Type B pancreatic cell (in vitro differentiated cells): ENCODE measurements at places on chromosomes 2 and 18. TPM values are rescaled to one million over a fixed set of nuclear protein-coding genes. Genes with fewer than 3 reads are reported as not detected.

- H3K4me1 ChIP-seq = peaks cover 52% of the 10 kb centered on the region
- no peak overlapping the region for H3K27ac ChIP-seq
- no peaks in the 10 kb centered on the region for H3K36me3 ChIP-seq
- no peak overlapping the region for H3K4me3 ChIP-seq
Measured at GRCh38 chr2:96895746-96896651, 26.1 kb upstream of the SEMA4C start.

DNA sequence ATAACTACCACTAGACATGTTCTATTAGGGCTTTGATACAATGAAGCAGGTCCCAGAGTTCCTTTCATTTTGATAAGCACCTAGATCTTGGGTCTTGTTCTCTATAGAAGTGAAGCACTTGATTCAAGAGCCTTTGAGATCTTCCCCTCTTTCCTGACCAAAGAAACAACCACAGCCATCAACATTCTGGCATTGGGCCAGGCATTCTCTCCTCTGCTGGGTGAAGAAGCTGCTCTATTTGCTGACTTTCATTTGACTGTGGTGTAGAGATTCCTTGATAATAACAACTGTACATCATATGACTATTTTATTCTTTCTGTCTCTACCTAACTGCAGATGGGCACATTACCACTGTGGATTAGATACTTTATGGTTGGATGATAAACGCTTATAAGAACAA, 96.6 kb upstream of the LYPD1 start:
- no peak for DNase-seq
- no peak overlapping the region for H3K27ac ChIP-seq
- H3K27me3 ChIP-seq = peaks cover 3% of the 10 kb centered on the region
- H3K4me1 ChIP-seq = no peaks in the 10 kb centered on the region

DNA sequence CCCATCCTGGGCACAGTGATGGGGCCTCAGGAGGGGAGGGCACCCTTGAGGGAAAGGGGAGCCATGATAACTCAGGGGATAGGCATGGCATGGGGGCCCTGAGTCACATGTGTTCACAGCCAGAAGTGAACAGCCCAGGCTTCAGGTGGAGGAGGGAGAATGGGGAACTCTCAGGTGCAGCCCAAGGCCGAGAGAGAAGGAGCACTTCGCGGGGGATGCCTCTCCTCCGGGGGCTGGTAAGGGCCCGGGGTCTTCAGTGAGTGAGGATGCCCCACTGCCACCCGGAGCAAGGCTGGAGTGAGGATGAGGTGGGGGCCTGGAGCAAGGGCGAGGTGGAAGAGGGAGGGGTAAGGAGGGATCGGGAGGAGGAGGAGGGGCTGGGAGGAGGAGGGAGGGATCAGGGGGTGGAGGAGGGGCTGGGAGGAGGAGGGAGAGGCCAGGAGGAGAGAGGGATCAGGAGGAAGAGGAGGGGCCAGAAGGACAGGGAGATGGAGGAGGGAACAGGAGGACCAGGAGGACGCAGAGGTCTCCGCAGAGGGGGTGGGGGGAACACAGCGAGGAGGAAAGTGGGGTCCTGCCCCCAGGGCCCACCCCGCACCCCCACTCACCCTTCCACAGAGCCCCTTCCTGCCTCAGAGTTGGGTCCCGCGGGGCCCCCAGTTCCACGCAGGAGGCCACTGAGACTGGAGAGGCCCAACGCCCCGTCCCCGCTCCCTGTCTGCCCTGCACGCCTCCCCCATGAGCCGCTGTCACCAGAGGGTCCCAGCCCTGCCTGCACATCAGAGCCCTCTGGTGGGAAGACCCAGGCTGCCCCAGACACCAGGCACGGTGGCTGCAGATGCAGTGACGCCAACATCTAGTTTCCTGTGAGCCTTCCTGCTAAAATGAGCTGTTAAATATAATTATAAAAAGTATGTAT, 42.8 kb downstream of the RAMP1 start:
- peaks cover 11% of the 10 kb centered on the region for H3K4me1 ChIP-seq
- no peak overlapping the region for H3K4me3 ChIP-seq
- no peak overlapping the region for H3K27ac ChIP-seq
- no peaks in the 10 kb centered on the region for H3K36me3 ChIP-seq
- H3K27me3 ChIP-seq = no peaks in the 10 kb centered on the region

DNA sequence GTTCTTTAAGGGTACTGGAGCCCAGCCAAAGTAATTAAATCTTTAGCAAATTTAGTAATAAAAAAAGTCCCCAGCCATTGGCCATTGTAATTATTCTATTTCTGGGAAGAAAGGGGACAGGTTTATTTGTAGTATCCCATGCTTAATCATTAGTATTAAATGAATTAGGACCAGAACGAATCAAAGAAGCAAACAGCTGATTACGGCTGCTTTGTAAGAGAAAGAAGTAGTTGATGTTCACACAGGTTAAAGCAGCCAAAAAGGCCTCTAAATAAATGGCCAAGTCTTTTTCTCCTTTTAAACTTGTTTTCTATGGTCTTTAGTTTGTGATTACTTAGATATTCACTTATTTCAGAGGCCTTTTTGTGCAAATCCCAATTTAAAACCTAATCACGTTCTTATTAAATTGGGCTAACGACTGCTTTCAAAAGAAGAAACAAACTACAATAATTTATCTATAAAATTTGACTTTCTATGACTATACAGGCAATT, 48.6 kb upstream of the DNAH7 start:
- no peak overlapping the region for H3K27ac ChIP-seq
- DNase-seq = no peak
- peaks cover 15% of the 10 kb centered on the region for H3K4me1 ChIP-seq
- H3K27me3 ChIP-seq = no peaks in the 10 kb centered on the region
- no peak overlapping the region for H3K4me3 ChIP-seq

GRCh38 chr2:9378433-9379390, 44.6 kb downstream of the ITGB1BP1 start:
- no peak for DNase-seq
- H3K27me3 ChIP-seq = no peaks in the 10 kb centered on the region
- H3K4me1 ChIP-seq = no peaks in the 10 kb centered on the region
- no peak overlapping the region for H3K4me3 ChIP-seq
- H3K36me3 ChIP-seq = peaks cover 31% of the 10 kb centered on the region
- no peak overlapping the region for H3K27ac ChIP-seq

GRCh38 chr2:14536976-14537375, 95.5 kb upstream of the LRATD1 start:
- no peak overlapping the region for H3K4me3 ChIP-seq
- peaks cover 6% of the 10 kb centered on the region for H3K4me1 ChIP-seq
- no peaks in the 10 kb centered on the region for H3K27me3 ChIP-seq
- H3K36me3 ChIP-seq = no peaks in the 10 kb centered on the region
- no peak overlapping the region for H3K27ac ChIP-seq

GRCh38 chr2:157160111-157160510, 97.4 kb upstream of the GALNT5 start:
- no peaks in the 10 kb centered on the region for H3K27me3 ChIP-seq
- no peak overlapping the region for H3K4me3 ChIP-seq
- no peaks in the 10 kb centered on the region for H3K36me3 ChIP-seq
- no peak for DNase-seq
- no peak overlapping the region for H3K27ac ChIP-seq
- H3K4me1 ChIP-seq = no peaks in the 10 kb centered on the region

DNA sequence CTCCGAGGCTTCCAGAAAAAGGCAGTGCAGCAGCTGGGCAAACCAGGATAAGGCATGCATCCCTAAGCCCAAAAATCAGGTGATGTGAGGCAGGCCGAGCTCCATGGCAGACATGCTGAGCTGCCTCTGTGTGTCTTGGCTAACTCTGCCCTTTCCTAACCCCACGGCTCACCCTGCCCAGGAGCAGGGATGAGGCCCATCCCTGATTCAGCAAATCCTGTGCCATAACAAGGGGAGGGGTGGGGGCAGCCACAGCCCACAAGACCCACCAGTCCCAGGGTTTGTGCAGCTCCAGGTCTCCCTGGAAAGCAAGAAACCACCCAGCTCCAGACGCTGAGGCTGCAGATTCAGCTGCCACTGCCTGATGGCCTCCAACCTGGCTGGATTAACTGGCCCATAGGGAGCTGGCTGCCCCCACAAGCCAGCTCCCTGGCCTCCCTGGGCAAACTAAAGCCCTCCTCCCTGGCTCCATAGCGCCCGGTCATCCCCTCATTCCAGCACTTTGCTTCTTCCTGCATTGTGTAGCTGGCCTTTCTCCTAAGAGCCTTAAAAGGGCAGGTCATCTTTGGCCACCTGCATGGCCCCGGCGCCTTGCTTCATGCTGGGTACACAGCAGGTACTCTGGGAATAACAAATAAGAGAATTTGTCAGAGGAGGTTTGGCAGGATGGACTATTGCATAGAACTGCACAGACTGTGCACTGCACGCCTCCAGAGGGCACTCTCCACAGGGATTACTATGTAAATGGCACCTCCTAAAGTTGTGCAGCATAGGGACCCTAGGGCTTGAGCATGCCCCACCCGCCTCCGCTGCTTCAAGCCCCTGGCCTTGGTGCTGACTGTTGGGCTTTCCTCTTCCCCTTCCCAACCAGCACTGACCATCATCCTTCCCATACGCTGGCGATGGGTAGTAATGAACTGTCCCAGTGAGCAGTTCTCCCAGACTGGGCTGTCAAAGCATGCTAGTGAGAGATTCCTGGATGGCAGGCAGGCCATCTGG, 10.7 kb downstream of the STEAP3 start:
- no peak for DNase-seq
- H3K4me3 ChIP-seq = no peak overlapping the region
- H3K27ac ChIP-seq = no peak overlapping the region
- H3K4me1 ChIP-seq = peaks cover 21% of the 10 kb centered on the region
- no peaks in the 10 kb centered on the region for H3K27me3 ChIP-seq

DNA sequence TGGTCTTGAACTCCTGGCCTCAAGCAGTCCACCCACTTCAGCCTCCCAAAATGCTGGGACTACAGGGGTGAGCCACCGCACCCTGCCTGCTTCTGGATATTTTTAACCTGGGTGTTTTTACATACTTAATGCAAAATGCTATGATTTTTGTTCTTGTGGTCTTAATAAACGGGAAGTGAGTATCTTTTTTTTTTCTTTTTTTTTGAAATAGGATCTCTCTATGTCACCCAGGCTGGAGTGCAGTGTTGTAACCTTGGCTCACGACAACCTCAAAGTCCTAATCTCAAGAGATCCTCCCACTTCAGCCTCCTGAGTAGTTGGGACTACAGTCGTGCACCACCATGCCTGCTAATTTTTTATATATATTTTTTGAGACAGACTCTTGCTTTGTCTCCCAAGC, 19.2 kb upstream of the ASXL2 start:
- no peak overlapping the region for H3K4me3 ChIP-seq
- H3K27me3 ChIP-seq = no peaks in the 10 kb centered on the region
- H3K27ac ChIP-seq = no peak overlapping the region
- DNase-seq = no peak
- H3K4me1 ChIP-seq = peaks cover 9% of the 10 kb centered on the region

GRCh38 chr2:27042159-27042661, 9.3 kb upstream of the AGBL5 start:
- DNase-seq = no peak
- peaks cover 3% of the 10 kb centered on the region for H3K4me1 ChIP-seq
- H3K4me3 ChIP-seq = no peak overlapping the region
- H3K36me3 ChIP-seq = peaks cover 14% of the 10 kb centered on the region
- no peaks in the 10 kb centered on the region for H3K27me3 ChIP-seq

- peaks cover 40% of the 10 kb centered on the region for H3K36me3 ChIP-seq
- H3K27me3 ChIP-seq = no peaks in the 10 kb centered on the region
- peak overlapping the region; percentile 88 for H3K27ac ChIP-seq
- H3K4me3 ChIP-seq = peak overlapping the region; percentile 56
- H3K4me1 ChIP-seq = peaks cover 29% of the 10 kb centered on the region
Measured at GRCh38 chr2:159044804-159045286, 76.4 kb downstream of the TANC1 start.

GRCh38 chr2:181046833-181047232, 66.4 kb downstream of the UBE2E3 start:
- H3K27ac ChIP-seq = no peak overlapping the region
- no peak overlapping the region for H3K4me3 ChIP-seq
- H3K4me1 ChIP-seq = no peaks in the 10 kb centered on the region
- H3K27me3 ChIP-seq = no peaks in the 10 kb centered on the region
- H3K36me3 ChIP-seq = no peaks in the 10 kb centered on the region
- no peak for DNase-seq

GRCh38 chr2:20985062-20985461, 58.8 kb downstream of the APOB start:
- peaks cover 33% of the 10 kb centered on the region for H3K4me1 ChIP-seq
- peaks cover 23% of the 10 kb centered on the region for H3K27me3 ChIP-seq
- no peak overlapping the region for H3K4me3 ChIP-seq
- H3K27ac ChIP-seq = no peak overlapping the region

- no peaks in the 10 kb centered on the region for H3K36me3 ChIP-seq
- H3K27me3 ChIP-seq = no peaks in the 10 kb centered on the region
- peaks cover 19% of the 10 kb centered on the region for H3K4me1 ChIP-seq
- DNase-seq = no peak
- H3K27ac ChIP-seq = no peak overlapping the region
Measured at GRCh38 chr2:109059474-109060165, 69.4 kb upstream of the SH3RF3 start.

- DNase-seq = no peak
- peaks cover 3% of the 10 kb centered on the region for H3K36me3 ChIP-seq
- no peaks in the 10 kb centered on the region for H3K27me3 ChIP-seq
- no peak overlapping the region for H3K4me3 ChIP-seq
Measured at GRCh38 chr18:42977982-42978637, 137.4 kb downstream of the RIT2 start.

DNA sequence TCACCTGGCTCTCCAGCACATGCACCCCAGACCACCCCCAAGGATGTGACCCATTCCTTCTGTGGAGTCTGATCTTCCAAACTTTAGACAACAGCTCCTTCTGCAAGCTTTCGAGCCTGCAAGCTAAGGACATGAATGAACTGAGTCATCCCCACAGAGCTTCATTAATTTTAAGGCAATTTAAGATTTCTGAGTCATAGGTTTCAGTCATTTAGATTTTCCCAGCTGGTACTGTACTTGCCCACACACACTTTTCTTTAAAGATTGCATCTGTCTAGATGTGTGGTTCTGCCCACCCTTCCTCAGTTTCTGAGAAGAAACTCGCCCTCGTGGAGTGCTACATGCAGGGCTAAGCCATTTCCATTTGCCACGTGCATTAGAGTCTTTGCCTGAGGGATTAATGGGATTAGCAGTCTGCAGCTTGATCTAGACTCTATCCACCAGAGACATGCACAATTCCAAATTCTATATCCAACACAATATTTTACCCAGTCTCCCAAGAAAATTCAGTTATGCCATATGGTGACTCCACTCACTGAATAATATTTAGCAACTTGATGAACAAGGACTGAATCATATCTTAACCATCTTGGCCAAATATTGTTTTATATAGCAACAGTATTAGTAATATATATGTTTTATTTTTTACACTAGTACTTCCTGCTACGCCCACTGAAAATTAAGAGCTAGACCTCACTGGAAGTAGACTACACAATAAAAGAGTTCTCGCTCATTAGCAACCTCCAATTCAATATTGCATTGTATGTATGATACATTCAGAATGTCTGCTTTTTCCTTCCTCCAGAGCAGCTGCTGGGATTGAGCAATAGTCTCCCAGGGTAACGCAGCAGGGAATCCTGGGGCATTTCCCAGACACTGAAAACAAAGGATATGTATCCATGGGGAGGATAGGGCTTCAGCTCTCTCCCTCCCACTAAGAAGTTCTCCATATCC, 14.3 kb upstream of the TRIB2 start:
- no peak overlapping the region for H3K4me3 ChIP-seq
- H3K27ac ChIP-seq = no peak overlapping the region
- H3K36me3 ChIP-seq = no peaks in the 10 kb centered on the region
- no peak for DNase-seq
- H3K27me3 ChIP-seq = no peaks in the 10 kb centered on the region
- H3K4me1 ChIP-seq = peaks cover 7% of the 10 kb centered on the region

CCBE1 gene
- total RNA-seq = 8.3 and 51.3 TPM in 2 replicates

OR6B2 gene
- total RNA-seq = not detected in 2 replicates

ARHGAP15 gene
- total RNA-seq = not detected in 2 replicates

IL1F10 gene
- total RNA-seq = not detected in 2 replicates

RGPD4 gene
- not detected in 2 replicates for total RNA-seq

IGFBP5 gene
- 51.0 and 245 TPM in 2 replicates for total RNA-seq

SCG2 gene
- total RNA-seq = 75.1 and 347 TPM in 2 replicates

BMP10 gene
- total RNA-seq = 0.36 TPM in 1 of 2 replicates, not detected in the other

FRZB gene
- 3.6 and 17.1 TPM in 2 replicates for total RNA-seq
